ENCODE measurements at places on chromosomes 3 and 15.
A peak's percentile ranks its signal among the peaks of the same experiment; 100 is the strongest.

GRCh38 chr3:98073486-98073885 lies 13.5 kb upstream of the OR5AC2 start:
- DNase-seq = no peak

GRCh38 chr3:138846262-138846791 lies 11.6 kb upstream of the PIK3CB start:
- no peak for DNase-seq

DNA sequence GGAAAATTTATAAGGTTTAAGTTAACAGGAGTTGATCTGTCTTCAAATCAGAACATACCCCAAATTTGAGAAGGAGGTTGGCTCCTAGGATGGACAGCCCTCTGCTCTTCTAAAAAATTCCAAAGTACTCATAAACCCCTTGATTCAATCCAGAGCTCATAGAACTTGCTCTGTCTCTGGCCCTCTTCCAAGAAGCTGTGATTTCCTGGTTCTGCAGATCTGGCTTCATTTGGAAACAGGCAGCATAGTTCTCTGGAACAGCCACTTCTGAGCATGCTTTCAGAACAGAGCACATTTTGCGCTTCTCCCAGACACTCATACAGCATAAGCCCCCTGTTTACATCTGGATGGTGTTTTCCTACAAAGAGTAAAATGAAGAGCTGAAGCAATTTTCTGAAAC lies 96.7 kb downstream of the KBTBD8 start:
- no peak for DNase-seq

DNA sequence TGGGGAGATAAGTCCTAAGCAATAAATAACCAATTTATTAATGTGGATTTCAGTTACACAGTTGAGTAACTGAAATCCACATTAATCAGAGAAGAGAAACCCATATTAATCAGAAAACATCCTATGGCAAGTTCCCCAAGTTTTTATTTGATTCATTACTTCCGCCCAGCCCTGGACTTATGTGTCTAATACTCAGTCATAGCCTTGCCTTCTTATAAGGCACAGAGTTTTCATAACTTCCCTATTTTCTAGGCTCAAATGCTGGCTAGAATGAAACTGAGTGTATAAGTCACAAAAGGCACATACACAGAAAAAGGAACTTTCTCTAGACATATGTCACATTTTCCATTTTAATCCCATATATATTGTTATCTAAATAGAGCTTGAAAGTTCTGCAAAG lies 28.8 kb downstream of the CD47 start:
- no peak for DNase-seq

DNA sequence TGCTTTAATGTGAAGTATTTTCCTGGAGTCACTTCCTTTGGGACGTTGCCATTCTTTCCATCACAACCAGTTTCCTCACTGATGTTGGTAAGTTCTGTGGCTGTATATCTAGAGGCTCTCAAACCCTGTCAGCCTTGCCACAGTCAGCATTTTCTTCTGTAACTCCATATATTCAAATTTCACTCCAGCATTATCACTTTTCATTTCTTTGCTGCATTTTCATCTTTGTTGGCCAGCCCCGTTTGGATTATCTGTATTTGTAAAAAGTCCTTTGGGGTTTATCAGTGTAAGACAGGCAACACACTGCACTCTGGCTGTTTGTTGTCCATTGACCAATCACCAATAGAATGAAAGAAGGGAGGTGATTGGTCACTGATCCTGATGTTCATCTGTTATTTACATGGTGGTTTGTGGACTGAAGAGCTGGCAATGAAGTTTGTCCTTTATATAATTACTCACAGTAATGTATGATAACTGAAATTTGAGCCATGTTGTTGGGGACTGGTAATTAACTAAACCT lies 20.3 kb downstream of the GMPS start:
- no peak for DNase-seq

DNA sequence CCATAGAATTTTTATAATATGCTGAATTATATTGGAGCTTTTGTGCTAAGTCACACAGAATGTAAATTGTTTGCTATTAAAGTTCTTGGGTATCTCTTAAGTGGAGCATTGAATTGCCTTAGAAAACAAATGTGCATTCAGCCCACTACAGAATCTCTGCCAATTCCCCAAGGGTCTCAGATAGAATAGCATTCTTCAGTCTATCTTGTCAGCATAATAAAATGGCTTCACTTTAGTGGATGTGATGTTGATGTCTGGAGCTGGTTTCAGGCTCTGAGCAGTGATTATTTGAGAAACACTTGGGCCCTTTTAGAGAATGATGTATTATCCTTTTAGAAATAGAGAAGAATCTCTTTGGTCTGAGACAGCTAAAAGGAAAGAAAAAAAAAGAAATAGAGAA lies 45.2 kb downstream of the LRCH3 start:
- DNase-seq = no peak

DNA sequence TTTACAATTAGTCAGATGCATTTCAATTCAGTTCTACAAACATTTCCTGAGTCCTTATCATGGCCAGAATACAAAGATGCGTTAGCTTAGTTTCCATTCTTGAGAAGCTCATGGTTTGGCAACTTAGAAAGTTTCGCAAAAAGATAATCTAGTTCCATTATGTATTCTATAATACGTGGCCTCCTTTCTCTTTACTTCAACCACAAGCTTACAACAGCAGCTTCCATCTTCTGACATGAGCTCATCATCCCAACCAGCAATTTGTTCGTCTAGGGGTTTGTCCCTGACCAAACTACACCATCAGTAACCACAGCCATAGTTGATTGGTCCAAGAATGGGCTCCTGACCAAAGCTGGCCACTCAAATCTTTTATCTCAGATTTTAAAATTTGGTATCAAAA lies 267.6 kb upstream of the TBC1D5 start:
- no peak for DNase-seq

DNA sequence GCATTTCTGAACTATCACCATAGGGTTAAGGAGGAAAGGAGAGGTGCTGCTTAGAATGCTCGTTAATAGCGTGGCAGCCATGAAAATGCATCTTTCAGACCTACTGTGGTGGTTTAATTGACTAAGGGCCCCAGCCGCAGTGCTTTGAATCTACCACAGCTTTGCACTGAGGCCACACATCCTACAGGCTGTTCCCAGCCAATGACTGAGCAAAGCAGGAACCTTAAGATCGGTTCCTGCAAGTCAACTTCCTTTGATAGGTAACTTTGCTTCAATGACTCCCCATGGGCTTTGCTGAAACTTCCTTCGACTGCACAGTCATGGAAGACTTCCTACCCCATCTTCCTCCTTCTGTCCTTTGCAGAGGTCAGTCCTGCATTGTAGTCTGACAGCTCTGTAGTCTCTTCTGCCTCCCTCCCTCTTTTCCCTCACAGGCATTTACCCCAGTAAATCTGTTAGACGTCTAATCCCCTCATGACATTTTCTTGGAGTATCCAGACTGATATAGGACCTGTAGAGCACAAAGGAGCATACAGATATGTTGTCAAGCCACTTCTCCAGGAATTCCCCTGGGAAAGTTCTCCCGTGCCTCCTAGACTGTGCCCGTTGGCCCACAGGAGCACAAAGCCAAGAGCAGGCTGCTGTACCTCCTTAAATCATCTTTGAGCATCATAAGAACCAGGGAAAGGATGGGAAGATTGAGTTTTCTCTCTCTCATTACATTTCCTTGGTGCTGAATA lies 2.6 kb upstream of the BCL2A1 start:
- no peak for DNase-seq

GRCh38 chr15:50257924-50258323 lies 7.6 kb downstream of the HDC start:
- DNase-seq = no peak

- no peak for DNase-seq
Observed at GRCh38 chr15:26682598-26683164, 90.2 kb downstream of the GABRB3 start.

- no peak for DNase-seq
Observed at GRCh38 chr3:122987736-122988319, 39.7 kb downstream of the SEMA5B start.

DNA sequence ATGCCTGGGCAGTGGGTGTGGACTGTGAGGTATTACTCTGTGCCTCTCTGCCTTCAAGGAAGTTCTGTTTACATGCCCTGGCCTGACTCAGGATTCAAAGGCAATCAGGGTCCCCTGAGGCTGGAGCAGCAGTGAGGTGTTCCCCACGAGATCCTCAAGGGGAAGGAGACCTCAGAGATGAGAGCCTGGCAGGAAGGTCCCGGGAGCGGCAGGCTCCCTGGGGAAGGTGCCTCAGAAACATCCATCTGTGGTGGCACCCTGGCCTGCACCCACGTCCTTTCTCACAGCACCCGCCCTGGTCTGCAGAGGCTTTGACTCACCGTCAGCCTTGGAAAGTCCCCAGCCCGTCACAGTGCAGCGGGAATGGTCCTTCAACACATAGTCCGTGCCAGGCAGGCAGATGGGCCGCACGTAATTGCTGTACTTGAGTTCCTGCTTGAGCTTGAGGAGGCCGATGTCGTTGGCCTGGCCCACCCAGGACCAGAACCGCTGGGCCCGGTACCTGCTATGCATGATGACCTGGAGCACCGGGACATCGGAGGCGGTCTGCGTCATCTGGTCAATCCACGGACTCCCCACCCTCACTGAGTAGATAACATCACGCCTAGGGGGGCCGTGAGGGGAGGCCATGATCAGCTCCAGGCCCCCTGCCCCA lies 3.6 kb downstream of the PRSS50 start:
- DNase-seq = no peak

- no peak for DNase-seq
Observed at GRCh38 chr3:61927332-61927731, 366.0 kb downstream of the PTPRG start.

GRCh38 chr3:13648060-13649001 lies 99.4 kb downstream of the FBLN2 start:
- peak; percentile 38 for DNase-seq

DNA sequence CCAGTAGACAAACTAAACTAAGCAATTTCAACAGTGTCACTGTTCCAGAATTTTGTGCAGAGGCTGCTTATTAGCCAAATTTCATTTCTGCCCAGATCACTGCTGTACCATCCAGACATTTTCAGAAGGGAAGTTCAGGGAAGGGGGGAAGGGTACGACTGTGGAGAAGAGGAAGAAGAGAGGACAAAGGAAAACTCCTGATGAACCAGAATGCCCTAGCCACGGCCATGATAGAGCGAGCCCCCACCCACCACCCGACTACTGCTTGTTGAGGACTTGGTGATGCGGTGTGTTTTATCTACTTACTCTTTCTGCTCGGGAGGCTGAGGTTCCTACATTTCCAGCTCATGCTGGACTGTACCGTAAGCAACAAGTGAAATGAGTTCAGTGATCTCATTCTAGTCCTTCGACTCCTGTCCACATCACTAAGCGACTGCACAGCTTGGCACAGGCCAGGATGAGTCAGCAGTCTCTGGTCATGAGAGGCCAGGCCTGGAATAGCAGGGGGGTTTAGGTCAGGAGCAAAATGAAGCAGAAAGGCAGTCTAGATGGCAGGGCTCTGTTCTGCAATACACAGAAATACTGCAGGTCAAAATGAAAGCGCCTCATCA lies 330.8 kb downstream of the TIGIT start:
- DNase-seq = no peak

DNA sequence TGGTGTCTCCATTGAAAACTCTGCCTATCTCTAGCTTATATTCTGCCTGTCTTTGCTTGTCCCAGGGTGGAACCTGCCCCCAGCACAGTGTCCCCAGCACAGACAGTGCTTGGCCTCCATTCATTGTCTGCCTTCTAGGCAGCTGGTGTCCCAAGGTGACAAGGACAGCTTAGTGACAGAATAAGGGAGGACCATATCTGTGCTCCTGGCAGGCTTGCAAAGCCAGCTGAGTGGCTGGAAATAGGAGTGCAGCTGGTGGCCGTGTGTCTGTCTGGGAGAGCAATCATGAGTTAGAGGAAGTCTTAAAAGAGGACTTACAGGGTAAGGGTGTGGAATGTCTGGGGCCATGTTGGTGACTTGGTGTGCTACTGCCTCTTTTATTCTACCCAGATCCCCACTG lies 33.4 kb downstream of the SCN5A start:
- no peak for DNase-seq

GRCh38 chr3:101531473-101532086 lies 18.6 kb upstream of the SENP7 start:
- DNase-seq = no peak

DNA sequence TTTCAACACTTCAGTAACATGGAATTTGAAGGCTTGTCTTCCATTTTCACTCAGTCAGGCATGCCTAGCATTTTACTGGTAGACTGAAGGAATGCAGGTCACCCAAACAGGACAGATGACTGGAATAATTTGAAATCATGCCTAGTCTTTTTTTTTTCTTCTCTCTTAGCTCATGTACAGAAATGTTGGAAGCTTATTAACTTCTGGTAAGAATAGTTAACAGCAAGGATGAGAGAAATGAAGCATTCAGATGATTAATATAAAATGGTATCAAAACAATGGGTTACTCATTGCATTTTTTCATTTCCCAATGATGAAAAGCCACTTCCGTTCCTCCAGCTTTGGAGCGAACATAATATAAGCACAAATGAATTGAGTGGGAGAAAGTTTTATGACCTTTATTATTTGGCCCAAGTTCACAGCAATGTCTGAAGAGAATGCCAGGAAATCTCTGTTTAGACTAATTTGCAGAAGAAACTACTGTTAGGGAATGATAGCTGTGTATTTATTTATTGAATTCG lies 431.6 kb upstream of the RASGRP1 start:
- DNase-seq = no peak

DNA sequence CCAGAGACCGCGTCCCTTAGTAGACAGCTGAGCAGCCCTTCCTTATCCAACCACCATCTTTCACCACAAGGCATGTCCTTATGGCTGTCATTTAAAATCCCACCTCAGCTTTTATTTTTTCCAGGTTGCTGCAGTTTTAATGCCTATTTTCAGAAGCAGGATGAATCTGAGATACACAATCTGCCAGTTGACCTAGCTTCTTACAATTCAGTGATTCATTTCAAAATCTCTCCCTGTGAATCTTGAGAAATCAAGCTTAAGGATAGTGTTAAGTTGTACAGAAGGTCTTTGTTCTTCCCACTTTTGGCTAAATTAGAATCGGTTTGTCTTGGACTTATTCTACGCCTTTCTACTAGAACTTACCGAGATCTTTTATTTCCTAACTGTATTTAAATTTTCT lies 522.3 kb upstream of the CFAP20DC start:
- DNase-seq = no peak

DNA sequence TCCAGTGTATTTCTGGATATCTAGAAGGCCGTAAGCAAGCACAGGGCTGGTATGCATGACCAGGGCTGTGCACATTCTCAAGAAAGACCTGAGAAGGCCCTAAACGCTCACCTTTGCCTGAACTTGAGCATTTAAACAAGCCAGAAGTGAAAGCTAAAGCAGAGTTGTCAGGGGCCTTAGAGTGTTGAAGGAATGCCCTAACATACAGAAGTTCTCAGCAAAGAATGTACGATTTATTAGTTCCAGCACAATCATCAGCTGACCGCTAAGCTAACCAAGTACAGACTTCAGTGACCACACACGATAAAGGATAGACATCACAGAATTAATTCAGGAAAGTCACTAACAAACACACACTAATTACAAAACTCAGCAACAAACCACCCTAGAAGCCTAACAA lies 8.7 kb downstream of the HLTF start:
- no peak for DNase-seq

DNA sequence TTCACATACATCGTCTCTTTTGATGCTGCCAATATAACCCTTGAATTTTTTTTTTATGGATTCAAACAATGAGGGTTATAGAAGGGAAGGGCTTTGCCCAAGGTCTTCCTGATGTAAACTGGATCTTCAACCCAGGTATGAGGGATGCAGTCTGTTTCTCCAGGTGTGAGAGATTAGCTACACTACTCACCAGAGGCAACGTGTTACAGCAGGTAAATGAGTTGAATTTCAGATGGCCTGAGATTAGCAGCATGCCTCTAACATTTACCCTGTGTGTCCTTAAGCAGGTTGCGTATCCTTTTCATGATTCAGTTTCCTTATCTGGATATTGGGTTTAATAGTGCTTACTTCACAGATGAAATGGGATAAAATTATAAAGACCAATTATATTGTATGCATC lies 1.9 kb downstream of the RTP4 start:
- DNase-seq = no peak

Measured in NCI-H2227 treated with DMSO at 0.1 percent for 48 hours (cell line).